ENCODE measurements at places on chromosomes 13 and 19.
A peak's percentile ranks its signal among the peaks of the same experiment; 100 is the strongest.

DNA sequence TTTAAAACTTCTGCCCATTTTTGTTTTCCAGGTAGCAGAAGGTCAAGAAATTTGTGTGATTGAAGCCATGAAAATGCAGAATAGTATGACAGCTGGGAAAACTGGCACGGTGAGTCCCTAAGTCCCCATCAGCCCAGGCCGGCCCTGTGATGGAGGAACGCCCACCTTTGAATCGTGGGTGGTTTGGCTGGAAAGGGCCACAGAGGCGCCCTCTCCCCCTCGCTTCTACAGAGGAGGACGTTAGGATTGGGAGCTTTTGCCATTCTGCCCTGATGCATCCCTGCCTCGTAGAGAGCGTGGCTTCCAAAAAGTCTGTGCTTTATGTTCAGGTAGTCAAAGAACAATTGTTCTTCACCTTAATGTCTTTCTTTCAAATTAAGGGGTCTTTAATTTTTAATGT lies 60.9 kb downstream of the GGACT start:
- no peak for DNase-seq

DNA sequence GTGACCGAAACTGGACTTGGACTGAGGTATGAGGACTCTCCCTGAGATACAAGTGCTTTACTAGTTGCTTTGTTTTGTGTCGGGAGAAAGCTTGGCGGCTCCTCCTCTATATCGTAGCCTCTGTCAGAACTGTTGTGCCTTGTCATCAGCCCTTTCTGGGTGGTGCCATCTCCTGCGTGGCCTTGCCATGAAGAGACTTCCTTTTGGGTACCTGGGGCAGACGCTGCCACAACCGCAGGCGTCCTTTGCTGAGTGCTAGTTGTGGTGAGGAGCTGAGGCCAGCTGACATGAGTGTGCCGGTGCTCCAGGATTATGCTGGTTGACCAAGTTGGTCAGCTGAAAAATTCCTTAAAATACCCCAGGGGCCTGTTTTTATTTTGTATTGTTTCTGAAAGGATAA lies 124.5 kb downstream of the AKAP11 start:
- DNase-seq, result peak; percentile 37

- no peak for DNase-seq
Observed at GRCh38 chr13:100131863-100132574, 43.1 kb downstream of the PCCA start.

DNA sequence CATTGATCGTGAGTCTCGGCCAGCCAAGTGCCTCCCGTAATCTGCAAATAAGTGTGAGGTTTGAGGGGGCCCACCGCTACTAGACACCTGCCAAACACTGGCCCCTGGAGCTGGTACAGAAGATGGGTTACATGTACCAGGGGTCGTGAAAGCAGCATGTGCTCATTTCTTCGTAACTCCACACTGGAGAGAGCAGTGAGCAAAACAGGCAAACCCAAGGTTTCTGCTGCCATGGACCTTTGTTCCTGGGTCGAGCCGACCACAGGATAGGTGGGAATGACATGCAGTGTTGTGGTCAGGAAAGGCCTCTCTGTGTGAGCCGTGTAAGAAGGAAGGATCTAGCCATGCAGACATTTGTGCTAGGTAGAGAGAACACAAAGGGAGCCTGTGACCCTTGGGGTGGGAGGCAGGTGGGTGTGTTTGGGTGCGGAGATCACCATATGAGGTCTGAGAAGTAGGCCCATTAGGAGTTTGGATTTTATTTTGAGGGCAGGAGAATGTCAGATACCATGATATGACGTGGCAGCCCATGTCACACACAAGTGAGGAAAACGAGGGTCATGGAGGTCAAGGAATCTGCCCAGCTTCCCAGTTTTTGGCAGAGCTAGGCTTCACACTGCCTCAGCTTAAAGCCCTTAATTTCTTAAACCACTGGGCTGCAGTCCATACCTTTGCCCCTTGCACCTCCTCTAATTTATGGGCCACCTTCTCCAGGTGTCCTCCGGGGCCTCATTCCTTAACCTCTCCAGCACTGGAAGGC lies 919 bp downstream of the GTF3A start:
- no peak for DNase-seq

DNA sequence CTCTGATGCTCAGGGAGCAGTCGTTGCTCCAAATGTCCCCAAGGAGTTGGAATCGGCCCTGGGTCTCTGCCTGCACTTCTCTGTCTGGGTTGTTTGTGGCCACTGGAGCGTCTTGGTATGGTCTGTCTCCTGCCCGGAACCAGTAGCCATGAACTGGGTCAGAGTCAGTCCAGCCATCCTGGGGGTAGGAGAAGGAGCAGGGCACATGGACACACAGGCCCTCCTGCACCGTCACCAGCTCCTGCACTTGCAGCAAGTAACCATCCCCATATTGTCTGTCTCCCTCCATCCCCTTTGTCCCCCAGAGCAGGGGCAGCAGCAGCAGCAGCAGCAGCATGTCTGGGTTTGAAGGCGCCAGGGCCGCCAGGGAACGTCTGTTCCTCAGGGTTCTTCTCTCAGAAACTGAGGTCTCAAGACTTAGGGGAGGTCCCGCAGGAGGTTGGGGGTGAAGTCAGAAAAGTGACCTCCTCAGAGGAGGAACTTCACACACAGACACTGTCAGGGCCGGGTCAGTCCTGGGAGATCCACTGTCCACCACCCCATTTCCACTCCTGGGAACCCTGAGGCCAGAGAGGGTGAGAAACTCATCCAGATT lies at the start of gene SIGLEC8:
SIGLEC8 (minus strand) TSS at position 404 of the 595 bp plus-strand sequence; CDS start at position 337, 67 bp downstream.
- no peak for DNase-seq

GRCh38 chr13:107192289-107192688 lies 624.4 kb upstream of the ARGLU1 start:
- DNase-seq, result no peak

DNA sequence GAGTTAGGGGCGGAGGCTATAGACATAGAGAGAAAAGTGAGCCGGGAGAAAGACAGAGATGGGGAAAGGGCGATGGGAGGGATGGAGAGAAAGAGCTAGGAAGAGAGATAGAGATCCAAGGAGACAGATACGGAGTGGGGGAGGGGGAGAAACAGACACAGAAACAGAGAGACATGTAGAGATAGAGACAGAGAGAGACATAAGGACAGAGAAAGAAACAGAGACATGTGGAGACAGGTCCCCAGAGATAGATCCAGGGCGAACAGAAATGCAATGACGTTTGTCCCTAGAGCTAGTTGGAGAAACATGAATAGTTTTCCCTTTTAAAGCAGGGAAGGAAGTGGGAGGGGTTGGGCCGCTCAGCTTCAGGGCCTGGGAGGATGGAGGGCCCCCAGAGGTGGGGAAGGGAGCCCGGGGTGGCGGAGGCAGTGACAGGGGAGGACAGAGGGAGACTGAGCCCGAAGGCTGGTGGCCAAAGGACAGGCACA lies 4.6 kb downstream of the PPP1R14A start:
- DNase-seq, result no peak

Measured in central memory CD4-positive, alpha-beta T cell (primary cell).